ENCODE measurements at places on chromosomes 6 and 20. TPM values are rescaled to one million over a fixed set of nuclear protein-coding genes. Genes with fewer than 3 reads are reported as not detected.

Gene F13A1
- 0.01 TPM for polyA plus RNA-seq

Gene C20orf144
- 0.20 TPM for polyA plus RNA-seq

Gene PRL
- polyA plus RNA-seq = not detected

Gene HLA-DQB1
- not detected for polyA plus RNA-seq

Gene RPL10A
- 1,911 TPM for polyA plus RNA-seq

Gene ZNF311
- polyA plus RNA-seq = 0.61 TPM

Gene CCDC170
- polyA plus RNA-seq = 0.76 TPM

Gene LPIN3
- polyA plus RNA-seq = 3.0 TPM

Gene WFDC5
- polyA plus RNA-seq = not detected

Gene RGS17
- 7.3 TPM for polyA plus RNA-seq

Gene EPB41L2
- 146 TPM for polyA plus RNA-seq

Gene CABLES2
- polyA plus RNA-seq = 2.9 TPM

Gene RAET1L
- polyA plus RNA-seq = not detected

- H3K4me1 ChIP-seq = no peaks in the 10 kb centered on the region
- H3K27ac ChIP-seq = no peak overlapping the region
- DNase-seq = no peak
- no peaks in the 10 kb centered on the region for H3K36me3 ChIP-seq
- no peak overlapping the region for H3K4me3 ChIP-seq
Measured at GRCh38 chr20:11001302-11001701, 327.5 kb upstream of the JAG1 start.

- no peak overlapping the region for H3K4me3 ChIP-seq
- H3K27ac ChIP-seq = no peak overlapping the region
- H3K4me1 ChIP-seq = no peaks in the 10 kb centered on the region
Measured at GRCh38 chr6:134080171-134080795, 27.9 kb upstream of the SLC2A12 start.

GRCh38 chr20:63704749-63705117 is 3.0 kb downstream of the ARFRP1 start:
- DNase-seq = no peak
- H3K36me3 ChIP-seq = peaks cover 37% of the 10 kb centered on the region
- peaks cover 9% of the 10 kb centered on the region for H3K4me1 ChIP-seq
- H3K27ac ChIP-seq = no peak overlapping the region
- H3K27me3 ChIP-seq = no peaks in the 10 kb centered on the region

- no peaks in the 10 kb centered on the region for H3K4me1 ChIP-seq
- no peak overlapping the region for H3K4me3 ChIP-seq
- no peaks in the 10 kb centered on the region for H3K27me3 ChIP-seq
- H3K27ac ChIP-seq = no peak overlapping the region
Measured at GRCh38 chr6:89536231-89536630, 102.3 kb downstream of the LYRM2 start.

DNA sequence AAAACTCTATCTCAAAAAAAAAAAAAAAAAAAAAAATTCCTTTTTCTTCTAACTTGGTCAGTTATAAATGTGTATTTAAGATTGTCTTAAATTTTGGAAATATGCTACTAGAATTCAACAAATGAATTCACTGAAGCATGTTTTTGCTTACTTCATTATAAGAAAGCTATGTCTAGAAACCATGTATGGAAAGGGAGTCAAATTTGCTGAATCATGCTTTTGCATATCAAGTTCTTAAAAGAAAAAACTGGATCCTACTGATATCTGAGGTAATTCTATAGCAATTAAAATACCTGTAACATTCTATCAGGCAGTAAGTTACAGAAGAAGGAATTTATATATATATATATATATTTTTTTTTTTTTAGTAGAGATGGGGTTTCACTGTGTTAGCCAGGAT is 27.7 kb downstream of the AKIRIN2 start:
- peaks cover 6% of the 10 kb centered on the region for H3K36me3 ChIP-seq
- no peak for DNase-seq
- H3K27ac ChIP-seq = no peak overlapping the region

DNA sequence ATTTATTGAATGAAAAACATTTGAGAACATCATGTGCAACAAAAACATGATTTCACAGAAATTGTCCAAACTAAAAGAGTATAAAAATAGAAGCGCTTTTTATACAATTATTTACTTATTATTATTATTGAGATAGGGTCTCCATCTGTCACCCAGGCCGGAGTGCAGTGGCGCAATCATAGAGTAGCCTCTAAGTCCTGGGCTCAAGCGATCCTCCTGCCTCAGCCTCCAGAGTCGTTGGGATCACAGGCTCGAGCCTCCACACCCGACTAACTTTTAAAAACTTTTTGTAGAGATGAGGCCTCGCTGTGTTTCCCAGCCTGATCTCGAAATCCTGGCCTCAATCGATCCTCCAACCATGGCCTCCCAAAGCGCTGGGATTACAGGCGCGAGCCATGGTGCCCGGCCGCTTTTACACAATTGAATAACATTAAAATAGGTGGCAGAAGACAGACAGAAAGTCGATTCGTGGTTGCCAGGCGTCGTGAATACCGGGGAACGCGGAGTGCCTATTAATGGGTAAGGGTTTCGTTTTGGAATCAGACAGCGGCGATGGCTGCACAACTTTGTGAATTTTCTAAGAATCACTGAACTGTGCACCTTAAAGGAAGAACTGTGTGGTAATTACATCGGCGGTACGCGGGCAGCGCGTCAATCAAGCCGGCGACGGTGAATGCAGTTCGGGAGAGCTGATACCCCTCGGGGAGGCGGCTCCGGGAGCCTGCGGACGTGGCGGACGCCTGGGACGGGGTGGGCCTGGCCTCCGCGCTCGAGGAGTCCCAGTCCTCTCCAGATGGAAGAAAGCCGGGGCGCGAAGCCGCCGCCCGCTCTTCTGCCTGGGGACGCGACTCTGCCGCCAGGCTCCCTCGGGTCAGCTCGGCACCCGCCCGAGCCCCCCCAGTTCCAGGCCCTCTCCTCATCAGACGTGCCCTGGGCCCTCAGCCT is 807 bp downstream of the TBC1D20 start:
- H3K4me3 ChIP-seq = peak overlapping the region; percentile 84
- peak; percentile 60 for DNase-seq
- H3K27ac ChIP-seq = peak overlapping the region; percentile 87
- H3K4me1 ChIP-seq = peaks cover 8% of the 10 kb centered on the region
- no peaks in the 10 kb centered on the region for H3K36me3 ChIP-seq

DNA sequence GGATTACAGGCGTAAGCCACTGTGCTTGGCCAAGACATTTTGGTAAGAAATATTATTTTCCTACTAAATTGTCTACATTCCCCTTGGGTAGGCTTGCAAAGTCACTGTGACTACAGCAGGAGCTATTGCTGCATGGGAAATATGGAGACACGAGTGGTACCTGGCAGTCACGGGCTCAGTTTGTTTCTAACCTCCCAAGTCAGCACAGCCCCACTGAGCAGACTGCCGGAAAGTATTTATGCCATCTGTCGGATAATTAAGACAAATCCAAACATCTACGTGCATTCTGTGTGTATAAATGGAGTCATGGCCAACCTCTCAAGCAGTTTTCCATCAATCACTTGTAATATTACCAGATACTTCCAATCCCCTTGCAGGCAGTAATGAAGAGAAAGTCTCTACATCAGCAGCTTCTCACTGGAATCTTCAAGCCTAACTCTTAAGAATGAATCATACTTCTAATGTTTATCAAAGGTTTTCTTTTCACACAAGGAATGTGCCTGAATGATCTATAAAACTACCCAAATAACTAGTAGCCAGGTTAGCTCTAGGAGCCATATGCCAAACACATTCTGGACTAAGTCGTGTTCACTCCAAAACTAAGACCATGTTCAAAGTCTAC is 20.1 kb downstream of the PSMB1 start:
- H3K36me3 ChIP-seq = peaks cover 19% of the 10 kb centered on the region
- H3K4me3 ChIP-seq = no peak overlapping the region
- no peaks in the 10 kb centered on the region for H3K27me3 ChIP-seq
- no peaks in the 10 kb centered on the region for H3K4me1 ChIP-seq

- no peaks in the 10 kb centered on the region for H3K27me3 ChIP-seq
- H3K36me3 ChIP-seq = no peaks in the 10 kb centered on the region
- DNase-seq = no peak
- H3K4me1 ChIP-seq = no peaks in the 10 kb centered on the region
- no peak overlapping the region for H3K4me3 ChIP-seq
Measured at GRCh38 chr20:21177767-21178166, 51.9 kb downstream of the KIZ start.

- no peak for DNase-seq
- H3K27ac ChIP-seq = no peak overlapping the region
- H3K4me1 ChIP-seq = no peaks in the 10 kb centered on the region
Measured at GRCh38 chr20:47989957-47990356, 204.7 kb upstream of the SULF2 start.

GRCh38 chr6:150661216-150662007 is 61.7 kb downstream of the PLEKHG1 start:
- no peak overlapping the region for H3K4me3 ChIP-seq
- DNase-seq = no peak
- no peaks in the 10 kb centered on the region for H3K27me3 ChIP-seq
- H3K4me1 ChIP-seq = no peaks in the 10 kb centered on the region

DNA sequence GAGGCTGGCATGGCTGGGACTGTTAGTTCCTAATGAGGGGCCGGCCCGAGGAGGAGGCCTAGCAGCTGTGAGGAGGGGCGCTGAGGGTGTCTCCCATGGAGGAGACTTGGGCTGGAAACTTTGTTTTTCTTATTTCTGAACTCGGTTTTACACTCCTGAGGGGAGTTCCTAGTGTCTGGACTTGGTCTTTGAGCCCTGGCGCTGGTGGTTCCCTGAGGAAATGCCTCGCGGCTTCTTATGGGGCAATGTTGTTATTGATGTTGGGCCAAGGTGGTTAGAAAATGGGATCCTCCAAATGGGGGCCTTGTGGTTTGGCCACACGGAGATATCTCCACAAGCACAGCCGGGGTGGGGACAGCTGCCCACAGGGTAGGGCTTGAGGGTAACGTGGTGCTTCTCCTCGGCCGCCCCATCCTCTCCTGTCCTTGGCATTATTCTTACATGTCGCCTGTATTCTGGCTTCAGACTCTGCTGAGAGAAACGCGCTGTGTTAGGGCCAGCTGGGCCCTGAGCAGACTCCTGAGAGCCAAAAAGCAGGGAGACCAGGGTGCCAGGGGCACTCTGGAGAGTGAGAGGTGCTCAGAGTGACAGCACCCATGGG is 136.9 kb downstream of the FOXO3 start:
- H3K27me3 ChIP-seq = no peaks in the 10 kb centered on the region
- no peak for DNase-seq
- no peak overlapping the region for H3K27ac ChIP-seq
- no peaks in the 10 kb centered on the region for H3K36me3 ChIP-seq

DNA sequence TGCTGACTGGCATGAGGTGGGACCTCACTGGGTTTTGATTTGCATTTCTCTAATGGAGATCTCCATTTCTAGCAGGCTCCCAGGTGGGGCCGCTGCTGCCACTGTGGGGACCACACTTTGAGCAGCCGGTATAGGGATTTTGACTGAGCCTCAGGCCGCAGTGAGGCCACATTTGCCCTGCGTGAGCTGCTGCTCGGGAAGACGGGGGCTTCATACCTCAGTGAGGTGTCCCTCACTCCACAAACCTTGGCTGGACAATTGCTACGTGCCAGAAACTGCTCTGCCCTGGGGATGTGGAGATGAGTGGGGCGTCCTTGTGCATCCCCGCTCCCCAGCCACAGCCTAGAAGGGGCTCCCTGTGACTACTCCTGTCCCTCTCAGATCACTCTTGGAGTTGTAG is 134.3 kb downstream of the ANKRD60 start:
- H3K36me3 ChIP-seq = no peaks in the 10 kb centered on the region
- no peak overlapping the region for H3K4me3 ChIP-seq
- H3K4me1 ChIP-seq = no peaks in the 10 kb centered on the region

DNA sequence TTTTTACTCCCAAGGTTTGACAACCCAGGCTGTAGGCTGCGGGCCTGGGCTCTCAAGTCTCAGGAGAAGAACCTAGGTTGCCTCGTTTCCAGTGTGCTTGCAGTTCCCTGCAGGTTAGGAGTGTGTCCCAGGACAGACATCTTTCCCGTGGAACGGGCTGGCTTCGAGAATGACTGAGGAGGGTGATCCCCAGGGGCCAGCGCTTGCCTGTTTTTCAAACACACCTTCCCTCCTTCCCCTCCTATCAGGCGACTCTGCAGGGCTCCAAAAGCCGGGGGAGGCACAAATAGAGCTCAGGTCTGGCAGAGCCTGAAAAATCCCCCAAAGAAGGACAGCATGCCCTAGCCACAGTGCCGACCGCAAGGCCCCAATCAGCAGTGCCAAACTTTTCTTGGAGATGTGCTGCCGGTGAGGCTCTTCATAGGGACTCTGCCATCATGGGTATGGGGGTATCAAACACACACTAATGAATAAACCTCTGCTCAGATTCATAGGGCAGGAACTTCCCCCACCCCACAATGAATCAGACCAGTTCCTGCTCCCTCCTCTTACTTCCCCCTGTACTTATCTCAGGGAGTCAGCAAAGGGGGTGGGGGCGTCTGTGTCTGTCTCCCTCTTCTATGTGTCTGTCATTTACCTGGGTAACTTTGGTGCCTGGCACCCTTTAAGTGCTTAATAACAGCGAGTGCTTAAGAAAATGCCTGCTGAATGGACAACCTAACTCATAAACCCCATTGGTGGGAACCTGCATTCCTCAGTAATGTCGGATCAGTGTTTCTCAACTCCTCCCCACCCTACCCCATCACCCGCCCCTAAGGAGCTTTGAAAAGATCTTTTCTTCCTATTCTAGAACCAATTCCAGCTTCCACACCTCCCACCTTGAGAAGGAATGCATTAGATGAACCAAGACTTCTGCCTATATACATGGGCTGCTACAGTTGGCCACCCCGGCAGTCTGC is 1.6 kb downstream of the KCNG1 start:
- H3K4me1 ChIP-seq = peaks cover 6% of the 10 kb centered on the region
- H3K36me3 ChIP-seq = no peaks in the 10 kb centered on the region
- H3K27ac ChIP-seq = no peak overlapping the region
- DNase-seq = peak; percentile 59
- no peak overlapping the region for H3K4me3 ChIP-seq

GRCh38 chr6:89116702-89117101 is 1.2 kb downstream of the SRSF12 start:
- H3K27me3 ChIP-seq = peaks cover 3% of the 10 kb centered on the region
- no peak overlapping the region for H3K27ac ChIP-seq
- no peaks in the 10 kb centered on the region for H3K36me3 ChIP-seq

DNA sequence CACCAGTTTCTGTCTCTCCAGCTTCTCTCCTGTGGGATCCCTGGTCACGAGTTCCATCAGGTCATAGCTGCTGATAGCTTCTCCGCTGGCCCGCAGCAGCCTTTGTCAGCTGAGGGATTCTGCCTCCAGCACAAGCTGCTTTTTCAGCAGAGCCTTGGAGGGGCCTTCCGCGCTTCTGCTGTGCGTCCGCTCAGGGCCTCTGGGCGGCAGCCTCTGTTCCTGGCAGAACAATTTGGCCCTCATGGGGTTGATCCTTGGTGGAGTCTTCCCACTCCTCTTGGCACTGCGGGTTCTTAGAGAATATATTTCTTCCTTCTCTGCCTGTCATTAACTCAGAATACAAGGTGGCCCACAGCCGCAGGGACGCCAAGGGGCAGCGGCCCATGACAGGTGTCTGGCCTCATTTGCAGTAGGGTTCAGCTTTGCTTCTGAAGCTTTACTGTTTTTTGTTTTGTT is 158.8 kb downstream of the DTNBP1 start:
- DNase-seq = peak; percentile 38
- H3K4me3 ChIP-seq = no peak overlapping the region
- H3K27ac ChIP-seq = peak overlapping the region; percentile 67
- peaks cover 7% of the 10 kb centered on the region for H3K4me1 ChIP-seq
- peaks cover 1% of the 10 kb centered on the region for H3K36me3 ChIP-seq
- no peaks in the 10 kb centered on the region for H3K27me3 ChIP-seq

- no peak overlapping the region for H3K27ac ChIP-seq
- no peaks in the 10 kb centered on the region for H3K27me3 ChIP-seq
- no peak overlapping the region for H3K4me3 ChIP-seq
- H3K36me3 ChIP-seq = no peaks in the 10 kb centered on the region
- H3K4me1 ChIP-seq = peaks cover 2% of the 10 kb centered on the region
Measured at GRCh38 chr6:4967301-4968030, 36.4 kb downstream of the RPP40 start.
